ENCODE measurements at places on chromosomes 1 and 21. TPM values are rescaled to one million over a fixed set of nuclear protein-coding genes. Genes with fewer than 3 reads are reported as not detected.

GRCh38 chr1:245306628-245307410 lies 152.0 kb downstream of the KIF26B start:
- H3K27ac ChIP-seq = no peak overlapping the region
- no peaks in the 10 kb centered on the region for H3K27me3 ChIP-seq
- no peaks in the 10 kb centered on the region for H3K4me1 ChIP-seq
- H3K4me3 ChIP-seq = no peak overlapping the region

- no peak overlapping the region for H3K27ac ChIP-seq
- H3K27me3 ChIP-seq = no peaks in the 10 kb centered on the region
- no peaks in the 10 kb centered on the region for H3K4me1 ChIP-seq
- no peak overlapping the region for H3K4me3 ChIP-seq
These were observed 9.3 kb downstream of the ZNF281 start for GRCh38 chr1:200400556-200400955.

DNA sequence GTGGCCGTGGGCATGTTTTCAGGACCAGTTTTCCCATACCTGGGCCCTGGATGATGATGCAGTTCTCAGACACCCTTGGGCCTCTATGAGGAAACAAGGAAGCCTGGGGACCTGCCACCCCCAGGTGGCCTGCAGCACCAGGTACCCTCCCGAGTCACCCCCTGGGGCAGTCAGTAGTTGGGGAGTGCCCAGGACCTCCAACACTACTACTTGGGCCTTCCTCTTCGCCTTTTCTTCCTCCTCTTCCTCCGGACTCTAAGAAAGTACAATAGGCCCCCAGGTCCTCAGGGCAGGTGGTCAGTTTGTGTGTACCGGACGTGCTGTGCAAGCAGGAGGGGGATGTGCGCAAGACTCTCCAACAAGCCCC lies 11.9 kb upstream of the SRARP start:
- DNase-seq = no peak
- no peaks in the 10 kb centered on the region for H3K4me1 ChIP-seq
- no peaks in the 10 kb centered on the region for H3K27me3 ChIP-seq
- H3K27ac ChIP-seq = no peak overlapping the region

DNA sequence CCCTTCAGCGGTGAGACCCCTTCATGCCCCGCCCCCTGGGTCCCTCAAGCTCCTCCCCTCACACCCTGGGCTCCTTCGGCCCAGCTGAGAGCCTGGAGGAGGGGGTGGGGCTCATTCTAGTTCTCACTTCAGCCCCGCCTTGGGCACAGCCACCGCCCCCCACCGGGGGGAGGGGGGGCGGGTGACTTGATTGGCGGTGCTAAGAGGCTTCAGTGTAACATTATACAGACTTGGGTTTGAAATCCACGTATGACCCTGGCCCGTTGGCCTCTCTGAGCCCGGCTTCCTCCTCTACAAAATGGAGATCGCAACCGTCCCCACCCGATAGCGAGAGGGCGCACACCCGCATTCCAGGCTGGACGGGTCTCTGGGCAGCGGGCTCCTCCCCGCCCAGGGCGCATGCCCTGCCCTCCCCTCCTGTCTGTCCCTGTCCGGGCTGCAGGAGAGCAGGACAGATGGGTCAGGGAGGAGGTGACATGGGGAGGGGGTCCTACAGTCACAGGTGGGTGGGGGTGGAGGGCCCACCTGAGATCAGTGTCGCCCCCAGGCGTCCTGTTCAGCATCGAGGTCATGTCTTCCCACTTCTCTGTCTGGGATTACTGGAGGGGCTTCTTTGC lies 5.1 kb downstream of the CLCNKB start:
- H3K4me3 ChIP-seq = peak overlapping the region; percentile 64
- no peaks in the 10 kb centered on the region for H3K27me3 ChIP-seq
- H3K27ac ChIP-seq = no peak overlapping the region
- DNase-seq = no peak

GRCh38 chr1:205505076-205505729 lies 734 bp downstream of the CDK18 start:
- peak overlapping the region; percentile 86 for H3K4me3 ChIP-seq
- no peaks in the 10 kb centered on the region for H3K36me3 ChIP-seq
- peaks cover 4% of the 10 kb centered on the region for H3K4me1 ChIP-seq
- peak overlapping the region; percentile 69 for H3K27ac ChIP-seq

- H3K27ac ChIP-seq = peak overlapping the region; percentile 89
- H3K4me3 ChIP-seq = no peak overlapping the region
- H3K27me3 ChIP-seq = no peaks in the 10 kb centered on the region
- H3K4me1 ChIP-seq = peaks cover 25% of the 10 kb centered on the region
- H3K36me3 ChIP-seq = no peaks in the 10 kb centered on the region
These were observed 7.2 kb upstream of the TACSTD2 start for GRCh38 chr1:58584082-58584895.

PAPPA2 gene
- total RNA-seq = 2.9 TPM

DNA sequence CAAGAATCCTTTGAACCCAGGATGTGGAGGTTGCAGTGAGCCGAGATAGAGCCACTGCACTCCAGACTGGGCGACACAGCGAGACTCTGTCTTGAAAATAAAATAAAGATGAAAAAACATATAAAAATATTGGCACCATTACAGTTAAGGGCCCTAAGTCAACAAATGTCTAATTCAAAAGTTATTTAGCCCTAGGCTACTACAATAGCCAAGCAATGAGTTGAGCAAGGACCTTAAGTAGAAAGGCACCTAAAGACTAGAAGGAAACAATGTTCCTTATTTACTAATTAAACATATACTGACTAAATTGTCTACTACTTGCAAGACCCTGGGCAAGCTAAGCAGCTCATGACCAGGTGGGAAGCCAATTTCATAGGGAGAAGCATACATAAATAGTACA lies 4.1 kb downstream of the PIK3R3 start:
- no peak overlapping the region for H3K4me3 ChIP-seq
- DNase-seq = no peak
- H3K27ac ChIP-seq = no peak overlapping the region
- H3K36me3 ChIP-seq = no peaks in the 10 kb centered on the region
- H3K4me1 ChIP-seq = peaks cover 3% of the 10 kb centered on the region

GRCh38 chr1:232904566-232904965 lies 45.8 kb upstream of the NTPCR start:
- no peak for DNase-seq
- no peak overlapping the region for H3K27ac ChIP-seq
- no peak overlapping the region for H3K4me3 ChIP-seq
- H3K36me3 ChIP-seq = no peaks in the 10 kb centered on the region

GRCh38 chr1:163512349-163512989 lies 190.7 kb downstream of the NUF2 start:
- H3K27me3 ChIP-seq = no peaks in the 10 kb centered on the region
- no peaks in the 10 kb centered on the region for H3K36me3 ChIP-seq
- no peak overlapping the region for H3K27ac ChIP-seq
- H3K4me1 ChIP-seq = no peaks in the 10 kb centered on the region
- DNase-seq = no peak

GRCh38 chr1:171116676-171117075 lies 26.0 kb downstream of the FMO3 start:
- H3K4me3 ChIP-seq = no peak overlapping the region
- peaks cover 4% of the 10 kb centered on the region for H3K4me1 ChIP-seq
- no peaks in the 10 kb centered on the region for H3K36me3 ChIP-seq
- peak overlapping the region; percentile 68 for H3K27ac ChIP-seq
- no peaks in the 10 kb centered on the region for H3K27me3 ChIP-seq

- H3K36me3 ChIP-seq = no peaks in the 10 kb centered on the region
- H3K4me3 ChIP-seq = no peak overlapping the region
- H3K27ac ChIP-seq = no peak overlapping the region
- no peak for DNase-seq
- no peaks in the 10 kb centered on the region for H3K27me3 ChIP-seq
- no peaks in the 10 kb centered on the region for H3K4me1 ChIP-seq
These were observed 53.3 kb upstream of the ZC3H11B start for GRCh38 chr1:219666242-219666641.

ATF3 gene
- 79.1 TPM for total RNA-seq

- no peaks in the 10 kb centered on the region for H3K27me3 ChIP-seq
- no peak for DNase-seq
- no peaks in the 10 kb centered on the region for H3K36me3 ChIP-seq
- no peak overlapping the region for H3K4me3 ChIP-seq
- no peaks in the 10 kb centered on the region for H3K4me1 ChIP-seq
- H3K27ac ChIP-seq = no peak overlapping the region
These were observed 524.0 kb downstream of the LRRIQ3 start for GRCh38 chr1:73673971-73674370.

- H3K36me3 ChIP-seq = peaks cover 3% of the 10 kb centered on the region
- DNase-seq = no peak
- no peak overlapping the region for H3K27ac ChIP-seq
- H3K4me1 ChIP-seq = peaks cover 5% of the 10 kb centered on the region
- no peaks in the 10 kb centered on the region for H3K27me3 ChIP-seq
These were observed 5.4 kb upstream of the ZNF691 start for GRCh38 chr1:42841010-42841409.

- no peak for DNase-seq
- H3K4me3 ChIP-seq = no peak overlapping the region
- no peaks in the 10 kb centered on the region for H3K27me3 ChIP-seq
- H3K27ac ChIP-seq = no peak overlapping the region
- H3K36me3 ChIP-seq = no peaks in the 10 kb centered on the region
These were observed 14.8 kb upstream of the NID1 start for GRCh38 chr1:236079703-236080102.

FHAD1 gene
- not detected for total RNA-seq

DNA sequence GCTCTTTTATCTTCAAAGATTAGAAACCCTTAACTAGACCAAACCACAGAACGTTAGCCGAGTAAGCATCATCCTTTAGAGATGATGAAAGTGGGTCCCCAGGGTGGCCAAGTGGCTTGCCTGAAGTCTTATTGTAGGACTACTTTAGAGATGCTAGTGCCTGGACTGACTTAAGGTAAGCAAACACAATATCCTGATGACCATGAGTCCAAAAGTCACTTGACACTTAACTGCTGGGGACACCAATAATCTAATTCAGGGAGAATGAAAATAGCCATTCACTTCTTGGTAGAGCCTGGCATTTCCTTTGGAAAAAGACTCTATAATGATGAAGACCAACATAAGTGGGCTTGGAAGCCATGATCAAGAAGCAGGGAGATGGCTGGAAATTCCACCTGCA lies 225.3 kb upstream of the IRF2BP2 start:
- no peak overlapping the region for H3K27ac ChIP-seq
- no peak overlapping the region for H3K4me3 ChIP-seq
- no peak for DNase-seq
- no peaks in the 10 kb centered on the region for H3K27me3 ChIP-seq
- no peaks in the 10 kb centered on the region for H3K36me3 ChIP-seq
- no peaks in the 10 kb centered on the region for H3K4me1 ChIP-seq

GTF2B gene
- total RNA-seq = 13.7 TPM

- H3K36me3 ChIP-seq = no peaks in the 10 kb centered on the region
- H3K27me3 ChIP-seq = no peaks in the 10 kb centered on the region
- no peak for DNase-seq
- no peaks in the 10 kb centered on the region for H3K4me1 ChIP-seq
- H3K4me3 ChIP-seq = no peak overlapping the region
These were observed 690.7 kb downstream of the NCAM2 start for GRCh38 chr21:21688889-21689288.

LCE1E gene
- total RNA-seq = not detected

- H3K36me3 ChIP-seq = no peaks in the 10 kb centered on the region
- no peaks in the 10 kb centered on the region for H3K27me3 ChIP-seq
- H3K4me3 ChIP-seq = no peak overlapping the region
- peaks cover 45% of the 10 kb centered on the region for H3K4me1 ChIP-seq
- peak overlapping the region; percentile 69 for H3K27ac ChIP-seq
These were observed 9.1 kb downstream of the AHDC1 start for GRCh38 chr1:27594564-27595510.

GNAT2 gene
- total RNA-seq = not detected

DNA sequence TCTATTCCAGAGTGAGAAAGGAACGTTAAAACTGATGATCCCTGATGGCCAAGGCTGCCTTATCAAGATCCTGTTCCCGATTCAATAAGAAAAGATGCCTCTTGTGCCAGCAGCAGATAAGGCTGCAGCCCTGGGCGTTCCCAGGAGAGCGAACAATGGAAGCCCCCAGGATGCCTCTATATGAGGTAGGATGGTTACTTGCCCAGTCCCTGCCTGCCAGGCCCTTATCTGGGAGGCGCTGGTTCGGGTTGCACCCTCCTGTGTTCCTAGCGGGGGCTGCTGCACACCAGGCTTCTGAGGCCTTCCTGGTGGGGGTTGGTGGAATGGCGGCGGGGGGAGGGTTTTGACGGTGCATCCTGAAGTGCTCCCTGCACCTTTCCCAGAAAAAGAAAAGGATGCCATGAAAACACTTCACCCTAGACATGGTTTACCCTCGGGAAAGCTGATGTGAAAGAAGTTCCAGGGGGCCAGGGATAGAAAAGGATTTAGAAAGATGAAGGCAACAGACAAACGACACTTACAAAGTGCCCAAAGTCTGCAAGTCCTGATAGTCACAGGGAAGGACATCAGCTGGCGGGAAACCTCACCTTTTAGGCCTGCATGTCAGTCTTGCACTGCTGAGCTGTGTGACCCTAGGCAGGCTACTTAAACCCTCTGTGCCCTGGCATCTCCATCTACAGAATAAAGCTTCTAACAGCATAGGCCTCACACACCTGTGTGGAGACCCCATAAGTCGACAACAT lies 100.3 kb downstream of the KCNJ15 start:
- DNase-seq = no peak
- H3K4me1 ChIP-seq = peaks cover 3% of the 10 kb centered on the region
- H3K27ac ChIP-seq = no peak overlapping the region
- no peaks in the 10 kb centered on the region for H3K27me3 ChIP-seq
- H3K4me3 ChIP-seq = no peak overlapping the region

ANGPTL1 gene
- 30.8 TPM for total RNA-seq

Data from ascending aorta (tissue), 2 donors.